Gastrocnemius medialis (tissue), 4 donors: ENCODE measurements at places on chromosomes 13 and 19. TPM values are rescaled to one million over a fixed set of nuclear protein-coding genes. Genes with fewer than 3 reads are reported as not detected.

- H3K36me3 ChIP-seq: no peaks in the 10 kb centered on the region
- peak; percentile 35 for DNase-seq
- H3K4me3 ChIP-seq: no peak overlapping the region
- no peaks in the 10 kb centered on the region for H3K27me3 ChIP-seq
- H3K4me1 ChIP-seq: peaks cover 14% of the 10 kb centered on the region
- no peak overlapping the region for H3K27ac ChIP-seq
These were observed 127.9 kb downstream of the DLEU7 start for GRCh38 chr13:50715402-50716146.

DNA sequence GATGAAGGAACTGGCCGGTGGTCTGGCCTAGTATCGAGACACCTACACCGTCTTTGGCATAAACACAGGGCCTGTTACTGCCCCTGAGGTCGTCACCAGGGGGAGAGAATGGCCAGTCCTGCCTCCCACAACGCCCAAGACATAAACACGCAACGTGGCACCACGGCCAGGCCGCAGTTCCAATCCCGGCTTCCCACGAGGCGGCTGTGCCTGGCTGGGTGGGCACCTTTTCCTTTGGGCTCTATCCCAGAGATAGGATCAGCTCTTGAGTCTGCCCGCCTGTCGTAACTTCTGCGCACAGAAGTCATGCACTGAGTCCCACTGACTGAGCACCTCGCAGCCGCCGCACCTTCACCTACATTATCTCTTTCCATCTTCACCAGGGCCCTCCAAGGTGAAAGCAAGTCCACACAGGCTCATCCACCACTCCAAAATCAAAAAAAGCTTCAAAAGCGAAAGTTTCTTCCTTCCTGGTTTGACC lies 1.1 kb downstream of the MIER2 start:
- H3K27ac ChIP-seq: peak overlapping the region; percentile 60
- H3K4me3 ChIP-seq: peak overlapping the region; percentile 68
- DNase-seq: no peak

Gene GNA15
- total RNA-seq: 0.51 TPM

Gene CCDC169
- total RNA-seq: 0.10 TPM

DNA sequence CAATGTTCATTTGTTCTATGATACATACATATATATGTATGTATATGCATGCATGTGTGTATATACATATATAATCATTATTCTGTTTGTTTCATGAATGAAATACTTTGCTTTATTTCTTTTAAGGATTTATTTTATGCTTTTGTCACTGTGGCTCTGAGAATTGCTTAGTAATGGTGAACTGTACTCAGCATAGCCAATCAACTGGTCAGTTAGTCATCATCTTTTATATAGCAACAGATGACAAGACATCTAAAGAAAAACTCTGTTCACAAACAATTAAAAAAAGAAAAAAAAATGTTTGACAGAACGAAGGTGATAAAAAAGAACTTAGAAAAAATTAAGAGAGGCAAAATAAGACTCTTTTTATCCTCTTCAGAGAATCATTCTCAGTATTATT lies 1440.3 kb downstream of the PCDH9 start:
- H3K4me1 ChIP-seq: no peaks in the 10 kb centered on the region
- DNase-seq: no peak
- no peak overlapping the region for H3K4me3 ChIP-seq
- H3K36me3 ChIP-seq: no peaks in the 10 kb centered on the region
- H3K27me3 ChIP-seq: no peaks in the 10 kb centered on the region

DNA sequence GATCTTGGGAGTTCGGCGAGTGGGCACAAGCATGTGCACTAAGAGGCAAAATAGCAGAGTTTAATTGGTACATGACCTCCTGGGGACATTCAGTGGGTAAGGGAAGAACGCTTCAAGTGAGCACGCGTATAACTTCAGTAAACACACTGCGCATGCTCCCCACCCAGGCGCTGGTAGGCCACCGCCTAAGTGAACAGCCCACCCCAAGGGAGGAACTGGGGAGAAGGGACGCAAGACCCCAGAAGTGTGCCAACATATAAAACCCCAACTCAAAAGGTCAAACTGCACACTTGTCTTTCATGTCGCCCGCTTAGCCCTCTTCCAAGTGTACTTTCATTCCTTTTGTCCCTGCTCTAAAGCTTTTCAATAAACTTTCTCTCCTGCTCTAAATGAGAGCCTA lies 10.5 kb upstream of the NTN5 start:
- H3K36me3 ChIP-seq: no peaks in the 10 kb centered on the region
- H3K4me1 ChIP-seq: no peaks in the 10 kb centered on the region
- DNase-seq: peak; percentile 20
- H3K4me3 ChIP-seq: no peak overlapping the region
- no peak overlapping the region for H3K27ac ChIP-seq

- no peaks in the 10 kb centered on the region for H3K27me3 ChIP-seq
- H3K4me3 ChIP-seq: no peak overlapping the region
These were observed 75.5 kb upstream of the EDNRB start for GRCh38 chr13:77994166-77994565.

DNA sequence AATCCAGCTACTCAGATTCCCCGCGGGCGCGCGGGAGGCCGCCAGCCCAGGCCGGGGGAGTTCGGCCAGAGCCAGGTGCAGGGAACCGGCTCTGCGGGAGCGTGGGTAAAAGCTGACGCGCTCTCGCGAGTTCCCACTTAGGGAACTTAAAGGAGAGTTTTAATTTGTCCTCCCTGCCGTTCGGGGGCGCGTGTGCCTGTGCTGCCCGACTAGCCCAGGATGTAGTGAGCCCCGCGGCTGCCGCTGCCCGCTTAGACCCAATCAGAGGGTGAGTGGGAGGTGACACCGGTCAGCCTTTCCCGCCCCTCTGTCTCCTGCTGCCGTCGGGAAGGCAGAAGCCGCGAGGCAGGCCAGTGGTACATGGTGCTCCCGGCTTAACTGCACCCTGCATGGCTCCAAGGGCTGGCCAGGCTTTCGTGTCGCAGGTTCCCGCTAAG lies 36.0 kb upstream of the NEK3 start:
- peak; percentile 45 for DNase-seq
- H3K27me3 ChIP-seq: no peaks in the 10 kb centered on the region
- peaks cover 25% of the 10 kb centered on the region for H3K4me1 ChIP-seq
- H3K27ac ChIP-seq: peak overlapping the region; percentile 86
